CD4-positive, alpha-beta T cell (primary cell): ENCODE measurements at places on chromosomes 6 and 20.

- DNase-seq = no peak
- no peaks in the 10 kb centered on the region for H3K36me3 ChIP-seq
- peaks cover 17% of the 10 kb centered on the region for H3K27me3 ChIP-seq
- H3K27ac ChIP-seq = no peak overlapping the region
- H3K4me1 ChIP-seq = no peaks in the 10 kb centered on the region
These were observed 21.1 kb upstream of the GMPR start for GRCh38 chr6:16217156-16217721.

DNA sequence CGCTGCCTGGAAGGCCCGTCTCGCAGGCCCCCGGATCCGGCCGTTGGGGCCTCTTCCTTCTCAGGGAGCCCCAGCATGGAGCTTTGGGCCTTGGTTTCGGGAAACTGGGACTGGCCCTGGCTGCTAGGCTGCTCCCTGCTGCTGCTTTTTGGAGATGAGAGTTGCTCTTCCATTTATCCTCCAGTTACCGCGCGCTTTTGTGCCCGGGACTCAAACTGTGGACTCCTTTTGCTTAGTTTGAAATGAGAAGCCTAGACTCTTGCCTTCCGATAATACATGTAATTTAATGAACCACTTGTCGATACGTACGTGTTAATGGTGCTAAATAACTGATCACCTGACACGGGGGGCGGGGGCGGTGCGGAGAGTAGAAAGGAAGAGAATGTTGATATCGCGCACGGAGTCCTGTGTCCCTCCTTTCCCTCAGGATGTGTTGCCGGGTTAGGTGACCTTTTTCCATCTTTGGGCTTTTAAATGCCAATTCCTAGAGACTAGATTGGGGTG is 968 bp downstream of the PHF3 start:
- H3K27ac ChIP-seq = peak overlapping the region; percentile 93
- H3K27me3 ChIP-seq = no peaks in the 10 kb centered on the region
- DNase-seq = peak; percentile 54
- no peaks in the 10 kb centered on the region for H3K36me3 ChIP-seq

GRCh38 chr6:13528232-13528631 is 40.8 kb upstream of the GFOD1 start:
- H3K4me3 ChIP-seq = no peak overlapping the region
- no peak for DNase-seq
- no peaks in the 10 kb centered on the region for H3K36me3 ChIP-seq
- no peaks in the 10 kb centered on the region for H3K27me3 ChIP-seq
- H3K4me1 ChIP-seq = peaks cover 11% of the 10 kb centered on the region

DNA sequence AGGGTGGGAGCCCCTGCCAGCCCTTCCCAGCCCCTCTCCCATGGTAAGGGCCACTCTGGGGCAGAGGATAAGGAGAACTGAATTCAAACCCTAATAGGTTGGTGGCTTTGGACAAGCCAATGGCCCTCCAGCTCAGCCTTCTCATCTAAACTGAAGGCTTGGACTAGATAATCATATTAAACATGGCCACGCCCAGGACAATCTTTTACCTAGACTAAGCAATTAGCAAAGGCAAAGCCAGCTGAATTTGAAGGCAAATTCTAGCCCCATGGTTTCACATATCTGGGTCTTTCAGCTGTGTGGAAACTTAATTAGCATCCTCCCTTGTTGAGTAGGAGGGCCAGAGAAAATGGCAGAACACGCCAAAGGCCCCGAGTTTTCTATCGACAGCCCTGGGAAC is 10.7 kb downstream of the SLC22A23 start:
- no peak overlapping the region for H3K4me3 ChIP-seq
- peaks cover 4% of the 10 kb centered on the region for H3K4me1 ChIP-seq
- no peaks in the 10 kb centered on the region for H3K36me3 ChIP-seq
- H3K27me3 ChIP-seq = no peaks in the 10 kb centered on the region

DNA sequence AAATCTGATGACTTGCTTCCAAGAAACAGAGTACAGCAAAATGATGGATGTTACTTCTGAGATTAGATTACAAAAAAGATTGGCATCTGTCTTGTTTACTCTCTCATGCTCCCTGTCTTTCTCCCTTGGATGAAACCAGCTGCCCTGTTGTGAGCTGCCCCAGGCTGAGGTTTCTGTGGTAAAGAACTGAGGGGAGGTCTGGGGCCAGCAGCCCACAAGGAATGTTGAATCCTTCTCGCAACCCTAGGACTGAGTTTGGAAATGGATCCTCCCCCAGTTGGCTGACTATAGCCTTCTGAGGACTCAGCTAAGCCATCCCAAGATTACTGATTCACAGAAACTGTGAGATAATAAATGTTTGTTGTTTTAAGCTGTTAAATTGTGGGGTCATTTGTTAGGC is 5.6 kb upstream of the HECA start:
- no peak overlapping the region for H3K27ac ChIP-seq
- H3K4me3 ChIP-seq = no peak overlapping the region
- DNase-seq = no peak
- H3K27me3 ChIP-seq = no peaks in the 10 kb centered on the region
- H3K4me1 ChIP-seq = peaks cover 68% of the 10 kb centered on the region

- peaks cover 70% of the 10 kb centered on the region for H3K36me3 ChIP-seq
- no peak overlapping the region for H3K4me3 ChIP-seq
- H3K27ac ChIP-seq = no peak overlapping the region
These were observed 63.0 kb downstream of the PTPN1 start for GRCh38 chr20:50572938-50573777.

DNA sequence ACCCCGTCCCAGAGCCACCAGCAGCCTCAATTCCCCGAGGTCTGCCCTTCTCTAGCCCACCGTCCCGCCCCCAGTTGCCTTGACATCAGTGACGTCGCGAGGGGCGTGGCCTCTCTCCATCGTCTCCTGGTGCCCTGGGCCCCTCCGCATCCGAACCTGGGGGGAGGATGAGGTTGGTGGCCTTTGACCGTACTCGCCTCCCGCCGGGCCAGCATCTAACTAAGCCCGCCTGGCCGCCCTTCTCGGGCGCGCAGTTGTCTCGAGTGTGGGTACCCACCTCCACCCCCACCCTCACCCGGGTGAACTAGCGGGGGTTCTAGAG is 5.5 kb upstream of the ARMC12 start:
- peaks cover 97% of the 10 kb centered on the region for H3K4me1 ChIP-seq
- no peaks in the 10 kb centered on the region for H3K36me3 ChIP-seq
- H3K4me3 ChIP-seq = peak overlapping the region; percentile 87
- H3K27me3 ChIP-seq = no peaks in the 10 kb centered on the region
- peak; percentile 91 for DNase-seq

- no peaks in the 10 kb centered on the region for H3K27me3 ChIP-seq
- no peak overlapping the region for H3K27ac ChIP-seq
- peaks cover 5% of the 10 kb centered on the region for H3K36me3 ChIP-seq
- no peak for DNase-seq
- H3K4me1 ChIP-seq = peaks cover 17% of the 10 kb centered on the region
These were observed 13.9 kb upstream of the TNFRSF6B start for GRCh38 chr20:63682384-63683139.

GRCh38 chr20:2865630-2866029 is 7.7 kb upstream of the PTPRA start:
- H3K27ac ChIP-seq = peak overlapping the region; percentile 21
- no peak overlapping the region for H3K4me3 ChIP-seq
- no peaks in the 10 kb centered on the region for H3K27me3 ChIP-seq
- H3K4me1 ChIP-seq = peaks cover 12% of the 10 kb centered on the region

- no peak for DNase-seq
- H3K36me3 ChIP-seq = no peaks in the 10 kb centered on the region
These were observed 232.7 kb downstream of the NKAIN2 start for GRCh38 chr6:124036384-124036783.

DNA sequence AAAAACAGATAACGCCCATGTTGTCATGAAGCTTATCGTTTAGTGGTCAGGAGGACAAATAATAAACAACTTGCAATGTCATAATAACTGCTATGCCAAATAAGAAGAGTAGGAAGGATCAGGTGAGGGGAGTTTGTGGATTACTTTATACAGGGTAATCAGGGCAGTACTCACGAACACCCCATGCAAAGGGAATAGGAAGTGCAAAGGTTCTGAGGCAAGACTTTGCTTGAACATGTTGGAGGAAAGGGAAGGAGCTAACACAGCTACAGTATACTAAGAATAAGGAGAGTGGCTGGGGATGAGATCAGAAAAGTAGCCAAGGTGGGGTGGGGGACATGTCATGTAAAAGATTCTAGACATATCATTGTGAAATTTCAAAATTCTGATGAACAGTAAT is 292.0 kb upstream of the RUNX2 start:
- no peaks in the 10 kb centered on the region for H3K4me1 ChIP-seq
- no peak for DNase-seq
- no peaks in the 10 kb centered on the region for H3K36me3 ChIP-seq
- H3K27ac ChIP-seq = no peak overlapping the region

GRCh38 chr6:46367354-46368168 is 123.7 kb downstream of the RCAN2 start:
- H3K27me3 ChIP-seq = no peaks in the 10 kb centered on the region
- no peak for DNase-seq
- no peaks in the 10 kb centered on the region for H3K4me1 ChIP-seq
- no peak overlapping the region for H3K4me3 ChIP-seq
- no peaks in the 10 kb centered on the region for H3K36me3 ChIP-seq
- no peak overlapping the region for H3K27ac ChIP-seq

DNA sequence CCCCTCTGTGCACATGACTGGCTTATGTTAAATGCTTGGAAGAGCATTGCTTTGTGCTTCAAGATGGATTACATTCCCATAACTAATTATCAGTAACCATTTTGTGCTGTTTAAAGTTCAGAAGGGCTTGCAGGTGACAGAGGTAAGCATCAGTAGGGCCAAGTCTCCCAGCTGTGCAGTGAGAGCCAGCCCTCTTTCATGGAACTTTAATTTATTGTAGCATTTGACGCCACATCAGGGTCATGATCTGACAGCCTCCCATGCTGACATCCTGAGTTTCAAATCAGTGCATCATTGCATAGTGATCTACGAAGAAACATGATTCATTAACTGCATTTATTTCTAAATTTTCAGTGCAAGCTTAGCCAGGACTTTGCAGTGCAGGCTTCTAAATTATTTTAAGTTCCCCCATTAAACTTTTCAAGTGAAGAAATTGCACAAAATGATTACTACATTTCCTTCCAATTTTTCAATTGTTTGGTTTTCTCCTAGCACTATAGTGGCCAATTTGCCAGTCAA is 380.9 kb downstream of the UTRN start:
- no peaks in the 10 kb centered on the region for H3K36me3 ChIP-seq
- H3K4me1 ChIP-seq = peaks cover 16% of the 10 kb centered on the region
- no peak for DNase-seq
- H3K4me3 ChIP-seq = no peak overlapping the region

- no peak overlapping the region for H3K4me3 ChIP-seq
- no peak overlapping the region for H3K27ac ChIP-seq
- no peaks in the 10 kb centered on the region for H3K36me3 ChIP-seq
- no peak for DNase-seq
- H3K4me1 ChIP-seq = no peaks in the 10 kb centered on the region
These were observed 12.5 kb downstream of the PTK7 start for GRCh38 chr6:43088654-43089056.
